ENCODE measurements at places on chromosomes 11 and 22.

DNA sequence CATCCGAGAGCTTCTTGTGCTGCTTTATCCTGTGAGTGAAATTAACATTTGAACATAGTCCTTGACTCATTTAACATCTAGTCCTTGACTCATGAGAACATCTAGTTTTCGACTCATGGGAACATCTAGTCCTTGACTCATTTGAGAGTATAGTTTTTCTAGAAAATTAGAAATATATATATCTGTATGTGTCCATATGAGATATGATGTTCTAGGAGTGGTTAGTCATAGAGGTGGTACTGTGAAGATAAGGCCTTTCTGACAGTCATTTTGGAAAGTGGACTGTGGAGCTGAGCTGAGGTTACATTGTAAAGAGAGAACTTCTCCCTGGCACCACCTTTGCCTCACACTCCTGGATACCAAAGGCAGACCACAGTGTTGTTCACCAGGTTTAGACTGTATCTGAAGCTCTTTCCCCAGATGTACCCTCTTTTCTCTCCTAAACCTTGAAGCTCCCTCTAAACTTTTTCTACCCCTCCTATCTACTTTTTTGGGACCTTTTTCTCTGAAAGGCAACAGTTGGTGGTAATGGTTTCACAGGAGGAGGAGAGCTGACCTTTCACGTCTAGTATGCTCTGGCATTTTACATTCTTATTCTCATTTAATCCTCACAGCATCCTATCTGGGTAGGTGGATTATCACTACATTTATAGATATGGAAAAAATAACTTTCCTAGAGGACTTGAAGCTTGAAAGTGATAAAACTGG is 67.2 kb downstream of the PPP2R1B start:
- DNase-seq, result no peak

GRCh38 chr11:70049045-70049444 is 29.1 kb upstream of the ANO1 start:
- no peak for DNase-seq

GRCh38 chr11:75740681-75741080 is 23.0 kb downstream of the MOGAT2 start:
- no peak for DNase-seq

GRCh38 chr11:70627219-70627618 is 228.9 kb downstream of the CTTN start:
- DNase-seq, result no peak

DNA sequence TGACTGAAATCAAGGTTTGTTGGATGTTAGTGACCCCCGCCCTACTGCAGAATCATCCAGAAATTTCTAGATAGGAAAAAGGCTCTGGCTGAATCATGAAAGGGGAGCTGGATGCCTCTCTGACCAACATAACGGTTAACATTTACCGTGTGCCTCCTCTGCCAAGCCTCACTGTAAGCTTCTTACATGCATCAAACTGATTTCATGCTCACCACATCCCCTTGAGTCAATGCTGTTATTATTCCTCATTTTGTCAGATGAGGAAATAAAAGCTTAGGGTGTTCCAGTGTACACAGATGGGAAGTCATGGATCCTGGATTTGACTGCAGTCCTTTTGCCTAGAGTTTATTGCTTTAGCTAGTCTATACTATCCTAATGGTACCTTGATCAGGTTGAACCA is 5.9 kb upstream of the HMOX1 start:
- no peak for DNase-seq

GRCh38 chr11:106276859-106277436 is 199.5 kb downstream of the AASDHPPT start:
- DNase-seq, result no peak

- no peak for DNase-seq
Observed at GRCh38 chr11:44834846-44835245, 108.1 kb downstream of the TSPAN18 start.

DNA sequence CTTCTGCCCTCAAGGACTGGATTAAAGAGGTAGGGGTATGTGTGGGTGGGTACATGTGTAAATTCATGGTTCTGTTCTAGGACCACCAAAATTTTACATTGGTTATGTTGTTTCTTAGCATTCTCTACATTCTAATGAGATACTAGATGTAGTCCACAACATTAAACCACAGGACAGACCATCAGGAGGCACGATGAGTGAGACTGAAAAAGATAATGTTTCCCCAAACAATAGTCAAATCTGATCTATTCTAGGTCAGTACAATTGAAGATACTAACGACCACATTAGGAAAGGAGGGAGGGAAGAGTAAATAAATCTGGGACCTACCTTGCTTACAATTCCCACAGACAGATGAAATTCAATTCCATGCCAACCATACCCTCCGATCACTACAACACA is 42.2 kb downstream of the MRTFA start:
- DNase-seq, result no peak

- DNase-seq, result no peak
Observed at GRCh38 chr11:120227228-120227852, 12.6 kb upstream of the POU2F3 start.

GRCh38 chr11:120108154-120108784 is 29.6 kb downstream of the TRIM29 start:
- DNase-seq, result peak; percentile 16

GRCh38 chr11:128806506-128807261 is 60.4 kb downstream of the KCNJ1 start:
- no peak for DNase-seq

- no peak for DNase-seq
Observed at GRCh38 chr22:20428496-20429253, 8.9 kb downstream of the SCARF2 start.

DNA sequence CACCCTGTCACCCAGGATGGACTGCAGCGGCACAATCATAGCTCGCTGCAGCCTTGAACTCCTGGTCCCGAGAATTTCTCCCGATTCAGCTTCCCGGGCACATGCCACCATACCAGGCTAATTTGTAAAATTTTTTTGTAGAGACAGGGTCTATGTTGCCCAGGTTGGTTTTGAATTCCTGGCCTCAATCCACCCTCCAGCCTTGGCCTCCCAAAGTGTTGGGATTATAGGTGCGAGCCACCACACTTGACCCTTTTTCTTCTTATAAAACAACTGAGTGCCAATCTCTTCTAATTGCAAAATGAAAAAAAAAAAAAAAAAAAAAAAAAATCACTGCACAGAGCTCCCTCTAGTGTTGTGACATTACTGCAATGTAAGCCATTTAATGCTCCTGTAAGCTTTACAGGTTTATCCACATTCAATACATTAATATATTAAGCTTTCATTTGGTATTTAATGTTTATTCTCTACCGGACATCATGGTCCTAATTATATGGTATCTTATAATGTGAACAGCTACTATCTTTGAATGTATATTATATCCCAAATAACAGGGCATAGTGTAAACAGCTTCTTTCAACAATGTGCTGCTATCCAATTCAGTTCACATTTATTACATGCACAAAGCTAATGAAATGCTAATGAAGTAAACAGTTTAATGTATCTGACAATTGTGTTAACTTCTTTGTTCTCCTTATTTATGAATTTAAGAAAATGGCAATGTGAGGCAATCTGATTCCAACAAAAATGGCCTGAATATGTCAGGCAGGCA is 44.6 kb downstream of the COPB1 start:
- DNase-seq, result peak; percentile 12

GRCh38 chr22:50471197-50471847 is 3.5 kb downstream of the SBF1 start:
- DNase-seq, result no peak

DNA sequence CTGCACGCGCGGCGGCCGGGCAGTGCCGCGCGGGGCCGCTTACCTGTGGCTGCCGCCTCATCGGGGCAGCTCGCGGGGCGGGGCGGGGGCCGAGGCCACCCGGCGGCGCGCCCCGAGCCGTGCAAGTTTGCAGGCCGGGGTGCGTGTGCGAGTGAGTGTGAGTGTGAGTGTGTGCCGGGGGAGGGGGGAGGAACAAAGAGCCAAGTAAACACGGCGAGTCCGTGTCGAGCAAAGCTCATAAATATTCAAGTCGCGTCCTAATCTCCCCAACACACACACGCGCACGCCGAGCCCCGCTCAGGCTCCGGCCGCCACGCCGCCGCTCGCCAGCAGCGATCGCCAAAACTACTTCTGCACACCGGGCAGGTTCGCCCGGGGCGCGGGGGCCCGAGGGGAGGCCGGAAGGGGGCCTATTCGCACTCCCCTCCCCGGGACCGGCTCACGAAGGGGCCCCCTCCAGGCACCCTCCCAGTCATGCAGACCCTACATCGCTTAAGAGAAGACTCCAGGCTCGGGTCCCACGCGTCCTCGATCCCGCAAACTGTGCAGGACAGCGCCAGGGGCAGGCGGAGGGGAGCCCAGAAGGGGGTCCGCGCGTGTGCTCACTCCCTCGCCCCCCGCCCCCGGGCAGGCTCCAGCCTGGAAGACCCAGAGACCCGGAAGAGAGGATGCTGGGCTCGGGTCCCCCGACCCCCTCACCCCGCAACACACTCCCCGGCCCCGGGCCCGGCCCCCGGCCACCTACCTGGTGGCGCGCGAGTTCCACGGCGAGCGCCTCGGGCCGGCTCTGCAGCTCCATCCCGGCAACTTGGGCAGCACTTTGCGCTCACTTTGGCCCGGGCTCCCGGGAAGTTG is 827 bp downstream of the PHF21B start:
- DNase-seq, result no peak

DNA sequence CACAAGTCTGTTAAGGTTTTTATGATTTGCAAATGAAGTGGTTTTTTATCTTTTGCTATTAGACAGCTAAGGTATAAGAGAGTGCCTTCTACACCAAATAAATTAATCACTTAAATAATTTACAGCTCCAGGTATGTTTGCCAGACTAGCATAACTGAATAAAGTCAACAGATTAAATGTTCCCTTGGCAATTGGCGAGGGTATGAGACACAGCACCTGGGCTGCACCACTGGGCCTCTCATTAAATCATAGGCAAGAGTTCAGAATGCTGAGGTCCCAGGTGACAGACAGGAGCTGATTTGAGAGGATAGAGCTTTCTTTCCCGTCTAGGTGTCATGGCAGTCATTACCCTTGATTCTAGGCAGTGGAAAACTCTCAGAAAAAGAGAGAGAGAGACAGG is 62.6 kb upstream of the WT1 start:
- no peak for DNase-seq
